ENCODE measurements at places on chromosomes 13 and 19. TPM values are rescaled to one million over a fixed set of nuclear protein-coding genes. Genes with fewer than 3 reads are reported as not detected.

Gene LILRA5
- total RNA-seq, result not detected

- H3K4me3 ChIP-seq, result no peak within 1 kb of the TSS
- no peak for DNase-seq
- H3K4me1 ChIP-seq, result no peaks in the 10 kb centered on the region
- H3K27ac ChIP-seq, result no peak within 1 kb of the TSS
- 0 out of 2 replicates have a peak, but pooled peaks cover 2% of the 10 kb centered on the region for H3K27me3 ChIP-seq
Observed at GRCh38 chr19:54312436-54313377, at the start of gene LILRA5. Gene LILRA5 (minus strand): TSS chr19:54313166. CDS start chr19:54313019, 147 bp downstream.

- DNase-seq, result no peak
- no peak overlapping the region for H3K27ac ChIP-seq
- no peaks in the 10 kb centered on the region for H3K27me3 ChIP-seq
- peaks cover 50% of the 10 kb centered on the region for H3K36me3 ChIP-seq
Observed at GRCh38 chr13:30924721-30925120, 7.7 kb upstream of the TEX26 start.

DNA sequence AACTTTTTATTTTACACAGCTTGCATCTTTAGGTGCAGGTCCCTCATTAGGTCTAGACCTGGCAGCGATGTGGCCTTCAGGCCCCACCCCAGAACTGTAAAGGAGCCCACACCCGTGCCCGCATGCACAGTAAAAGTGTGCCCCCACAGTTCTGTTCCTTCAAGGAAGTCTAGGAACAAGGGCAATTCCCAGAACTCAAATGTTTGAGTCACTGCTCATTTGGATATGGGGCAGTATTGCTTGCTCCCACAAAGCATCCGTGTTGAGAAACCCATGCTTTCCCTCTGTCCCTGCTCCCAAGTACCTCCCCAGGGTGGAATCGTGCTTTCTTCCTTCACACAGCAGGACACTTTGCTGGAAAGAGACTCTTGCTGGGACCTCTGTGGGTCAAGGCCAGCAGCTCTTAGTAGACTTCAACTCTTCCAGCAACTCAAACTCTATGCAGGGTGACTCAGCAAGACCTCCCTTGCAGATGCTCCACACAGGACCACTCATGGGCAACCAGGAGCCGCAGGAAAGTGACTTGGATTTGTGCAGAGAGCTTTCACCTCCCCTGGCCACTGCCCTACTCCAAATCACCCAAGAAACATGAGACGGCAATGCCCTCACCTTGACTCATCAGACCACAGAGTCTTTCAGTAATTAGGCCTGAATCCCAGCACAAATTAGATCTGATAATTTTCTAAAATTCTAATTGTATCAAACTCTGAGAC is 12.3 kb downstream of the SLC7A1 start:
- peaks cover 7% of the 10 kb centered on the region for H3K4me1 ChIP-seq
- peaks cover 12% of the 10 kb centered on the region for H3K36me3 ChIP-seq
- no peak overlapping the region for H3K4me3 ChIP-seq

GRCh38 chr13:113182046-113182445 is 23.6 kb downstream of the PROZ start:
- H3K27me3 ChIP-seq, result no peaks in the 10 kb centered on the region
- H3K36me3 ChIP-seq, result peaks cover 54% of the 10 kb centered on the region
- no peak for DNase-seq
- H3K4me1 ChIP-seq, result peaks cover 26% of the 10 kb centered on the region
- no peak overlapping the region for H3K4me3 ChIP-seq

- no peak overlapping the region for H3K27ac ChIP-seq
- no peaks in the 10 kb centered on the region for H3K4me1 ChIP-seq
- H3K27me3 ChIP-seq, result no peaks in the 10 kb centered on the region
- no peak for DNase-seq
Observed at GRCh38 chr13:113862191-113862930, 1.5 kb downstream of the GAS6 start.

DNA sequence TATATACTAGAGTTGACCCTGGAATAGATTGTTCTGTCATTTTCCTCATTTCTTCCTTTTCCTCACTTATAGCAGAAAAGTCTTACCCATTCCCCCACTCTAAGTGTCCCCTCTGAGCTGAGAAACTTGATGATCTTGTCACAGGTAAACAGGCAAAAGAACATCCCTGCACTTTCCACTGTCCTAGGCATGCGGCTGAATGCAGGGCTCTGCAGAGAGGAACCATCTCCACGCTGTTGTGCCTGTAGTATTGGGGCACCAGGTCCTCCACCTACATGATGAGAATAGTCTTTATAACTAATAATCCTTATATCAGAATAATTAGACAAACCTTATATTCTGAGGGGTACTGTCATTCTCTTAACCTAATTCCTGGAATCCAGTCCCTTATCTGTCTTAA is 211.3 kb downstream of the RBM26 start:
- no peak for DNase-seq
- H3K27me3 ChIP-seq, result no peaks in the 10 kb centered on the region
- H3K36me3 ChIP-seq, result no peaks in the 10 kb centered on the region
- no peak overlapping the region for H3K27ac ChIP-seq
- H3K4me3 ChIP-seq, result no peak overlapping the region

Gene ZFR2
- not detected for total RNA-seq

DNA sequence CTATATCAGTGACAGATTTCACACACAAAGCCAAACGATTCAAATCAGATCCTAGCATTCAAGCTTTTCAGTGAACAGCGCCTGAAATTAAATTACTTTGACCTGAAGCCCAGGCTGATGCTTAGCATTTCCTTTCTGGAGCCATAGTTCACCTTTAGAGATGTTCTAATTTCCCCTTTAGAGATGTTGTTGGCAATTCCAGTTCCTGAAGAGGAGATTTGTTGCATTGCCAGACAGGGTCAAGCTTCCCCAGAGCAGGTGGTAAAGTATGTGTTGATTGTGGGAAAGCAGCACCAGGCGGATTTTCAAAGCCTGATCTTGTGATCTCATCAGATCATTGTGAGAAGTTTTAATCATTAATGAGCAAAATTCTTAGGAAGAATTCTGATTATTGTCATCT is 609.8 kb upstream of the KLF12 start:
- DNase-seq, result no peak
- H3K4me1 ChIP-seq, result peaks cover 3% of the 10 kb centered on the region
- H3K27me3 ChIP-seq, result no peaks in the 10 kb centered on the region
- no peak overlapping the region for H3K4me3 ChIP-seq

DNA sequence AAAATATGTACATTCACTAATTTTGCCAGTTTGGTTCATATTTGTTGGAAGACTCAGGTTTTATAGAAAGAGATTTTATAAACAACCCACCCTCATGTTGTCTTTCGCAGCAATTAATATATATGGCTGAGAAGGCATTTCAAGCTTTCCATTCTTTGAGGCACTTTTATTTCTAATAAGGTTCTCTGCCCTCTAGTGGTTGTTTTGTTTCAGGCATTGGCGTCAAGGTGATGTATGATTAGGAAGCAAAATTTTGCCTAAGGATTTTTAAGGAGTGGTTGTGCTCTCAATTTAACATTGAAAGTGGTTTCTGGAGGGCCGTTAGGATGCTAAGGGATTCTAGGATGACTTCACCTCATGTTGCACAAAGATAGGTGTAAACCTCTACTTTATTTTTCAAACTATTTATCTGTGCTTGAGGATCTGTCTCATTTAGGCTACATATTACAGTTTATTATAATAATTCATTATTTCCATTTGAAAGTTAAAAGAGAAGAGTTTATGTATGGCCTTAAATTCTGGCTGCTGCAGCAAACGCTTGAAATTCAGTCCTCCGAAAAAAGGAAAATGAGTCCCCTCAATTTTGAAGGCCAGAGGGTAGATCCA is 35.9 kb downstream of the OXGR1 start:
- H3K4me3 ChIP-seq, result no peak overlapping the region
- no peaks in the 10 kb centered on the region for H3K36me3 ChIP-seq
- H3K4me1 ChIP-seq, result no peaks in the 10 kb centered on the region
- H3K27me3 ChIP-seq, result 0 out of 2 replicates have a peak, but pooled peaks cover 2% of the 10 kb centered on the region
- H3K27ac ChIP-seq, result no peak overlapping the region

Gene SIGLEC5
- not detected for total RNA-seq

DNA sequence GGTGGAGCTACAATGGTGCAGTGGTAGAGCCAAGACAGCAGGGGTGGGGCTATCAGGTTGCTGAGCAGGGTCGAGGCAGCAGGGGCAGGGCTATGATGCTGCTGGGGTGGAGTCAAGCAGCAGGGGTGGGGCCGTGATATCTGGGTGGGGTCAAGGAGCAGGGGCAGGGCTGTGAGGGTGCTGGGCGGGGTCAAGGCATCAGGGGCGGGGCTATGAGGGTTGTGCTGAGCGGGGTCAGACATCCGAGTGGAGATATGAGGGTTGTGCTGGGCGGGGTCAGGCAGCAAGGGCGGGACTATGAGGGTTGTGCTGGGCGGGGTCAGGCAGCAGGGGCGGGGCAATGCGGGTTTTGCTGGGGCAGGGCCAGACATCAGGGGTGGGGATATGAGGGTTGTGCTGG is 14.7 kb downstream of the HCN2 start:
- H3K27ac ChIP-seq, result no peak overlapping the region
- no peaks in the 10 kb centered on the region for H3K36me3 ChIP-seq
- DNase-seq, result no peak
- peaks cover 13% of the 10 kb centered on the region for H3K4me1 ChIP-seq
- no peaks in the 10 kb centered on the region for H3K27me3 ChIP-seq

GRCh38 chr19:39969681-39970424 is 1.1 kb upstream of the PSMC4 start:
- peak; percentile 59 for DNase-seq
- H3K4me3 ChIP-seq, result peak overlapping the region; percentile 71
- peaks cover 25% of the 10 kb centered on the region for H3K36me3 ChIP-seq
- peaks cover 15% of the 10 kb centered on the region for H3K4me1 ChIP-seq
- H3K27ac ChIP-seq, result peak overlapping the region; percentile 78

- no peaks in the 10 kb centered on the region for H3K27me3 ChIP-seq
- H3K4me3 ChIP-seq, result no peak overlapping the region
- peaks cover 3% of the 10 kb centered on the region for H3K4me1 ChIP-seq
- H3K36me3 ChIP-seq, result no peaks in the 10 kb centered on the region
- no peak overlapping the region for H3K27ac ChIP-seq
Observed at GRCh38 chr13:33028620-33029019, 12.4 kb downstream of the KL start.

Gene KIR2DL1
- not detected for total RNA-seq

Gene ZIM2
- 8.9 TPM for total RNA-seq

DNA sequence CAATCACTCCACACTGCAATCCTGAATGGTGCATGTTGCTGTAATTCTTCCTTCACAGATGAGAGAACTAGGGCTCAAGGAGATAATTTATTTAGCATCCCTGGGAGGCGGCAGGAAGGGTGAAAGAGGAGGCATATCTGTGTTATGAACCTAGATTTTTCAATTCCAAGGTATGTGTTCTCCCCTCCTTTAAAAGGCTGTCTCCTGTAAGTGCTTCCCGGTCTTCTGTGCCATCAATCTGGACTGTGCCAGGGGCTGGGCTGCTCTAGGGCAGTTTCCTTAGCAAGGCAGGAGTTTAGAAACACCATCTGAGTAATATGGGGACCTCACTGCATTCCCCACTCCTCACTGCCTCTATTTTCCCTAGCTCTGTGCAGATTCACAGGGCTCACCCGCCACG is 185.0 kb downstream of the RFC3 start:
- no peak overlapping the region for H3K27ac ChIP-seq
- DNase-seq, result no peak
- no peaks in the 10 kb centered on the region for H3K27me3 ChIP-seq
- no peaks in the 10 kb centered on the region for H3K4me1 ChIP-seq
- no peak overlapping the region for H3K4me3 ChIP-seq
- no peaks in the 10 kb centered on the region for H3K36me3 ChIP-seq

DNA sequence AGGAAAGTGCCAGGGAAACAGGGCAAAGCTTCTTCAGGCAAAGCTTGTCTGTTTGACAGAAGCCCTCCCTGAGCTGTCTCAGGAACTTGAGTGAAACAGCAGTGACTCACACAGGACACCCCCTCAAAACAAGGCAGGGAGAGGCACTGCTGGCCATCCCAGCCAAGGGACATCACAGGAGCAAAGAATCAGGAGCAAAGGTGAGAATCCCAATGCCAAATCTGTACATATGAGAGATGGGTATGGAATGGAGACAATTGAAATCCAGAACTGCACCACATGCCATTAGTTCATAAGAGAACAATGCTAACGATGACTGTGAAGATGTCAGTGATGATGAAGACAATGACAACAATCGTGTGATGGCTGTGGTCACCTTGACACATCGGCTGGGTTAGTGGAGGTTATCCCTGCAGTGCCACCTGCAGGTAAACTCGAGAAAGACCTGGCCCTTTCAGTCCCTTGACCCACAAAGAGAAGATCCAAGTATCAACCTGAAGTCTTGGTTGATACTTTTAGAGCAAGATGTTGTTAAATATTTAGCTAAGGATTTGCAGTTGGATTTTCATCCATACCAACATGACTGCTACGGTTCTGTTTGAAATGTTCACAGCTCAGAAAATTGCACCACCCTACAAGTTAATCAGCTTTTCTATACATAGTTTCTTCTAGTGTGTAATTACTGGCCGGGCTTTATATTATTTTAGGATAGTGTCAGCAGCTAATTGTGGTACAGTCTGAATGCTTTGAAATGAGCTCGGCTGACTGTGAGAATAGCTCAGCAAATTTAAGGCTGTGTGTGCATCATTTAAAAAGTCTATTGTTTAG is 42.0 kb upstream of the IPO5 start:
- no peak overlapping the region for H3K4me3 ChIP-seq
- no peak for DNase-seq
- no peaks in the 10 kb centered on the region for H3K36me3 ChIP-seq
- no peaks in the 10 kb centered on the region for H3K27me3 ChIP-seq
- H3K27ac ChIP-seq, result no peak overlapping the region
- H3K4me1 ChIP-seq, result no peaks in the 10 kb centered on the region

GRCh38 chr13:91405240-91405639 is 6.8 kb downstream of the GPC5 start:
- no peak overlapping the region for H3K27ac ChIP-seq
- H3K36me3 ChIP-seq, result no peaks in the 10 kb centered on the region
- no peaks in the 10 kb centered on the region for H3K27me3 ChIP-seq
- no peak for DNase-seq
- 0 out of 2 replicates have a peak, but pooled peaks cover 4% of the 10 kb centered on the region for H3K4me1 ChIP-seq
- H3K4me3 ChIP-seq, result no peak overlapping the region

Gene CALR
- total RNA-seq, result 960 TPM

GRCh38 chr13:45333977-45334922 is 6.7 kb downstream of the TPT1 start:
- DNase-seq, result no peak
- H3K27me3 ChIP-seq, result no peaks in the 10 kb centered on the region
- peaks cover 52% of the 10 kb centered on the region for H3K36me3 ChIP-seq
- peaks cover 37% of the 10 kb centered on the region for H3K4me1 ChIP-seq
- no peak overlapping the region for H3K4me3 ChIP-seq

DNA sequence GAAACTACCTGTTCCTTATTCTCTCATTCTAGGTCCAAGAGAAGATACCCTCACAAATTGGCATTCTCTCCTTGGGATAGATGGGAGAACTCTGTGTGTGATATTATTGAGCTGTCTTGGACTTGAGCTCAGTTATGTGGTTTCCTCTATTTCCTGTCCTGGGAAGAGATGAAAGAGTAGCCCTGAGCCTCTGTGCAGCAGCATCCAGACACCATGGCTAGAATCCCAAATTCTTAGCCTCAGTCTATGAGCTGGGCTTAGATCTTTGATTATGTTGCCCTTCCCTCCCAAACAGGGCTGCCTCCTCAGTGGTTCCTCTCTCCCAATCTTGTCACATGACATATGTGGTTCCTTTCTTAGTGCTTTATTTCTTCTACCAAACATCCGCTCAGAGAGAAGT is 290.7 kb downstream of the SPRY2 start:
- H3K27ac ChIP-seq, result peak overlapping the region; percentile 81
- DNase-seq, result peak; percentile 15
- H3K27me3 ChIP-seq, result no peaks in the 10 kb centered on the region
- H3K4me3 ChIP-seq, result no peak overlapping the region

Gene ZNF320
- total RNA-seq, result 15.3 TPM

Gene CPB2
- not detected for total RNA-seq

Data from SJCRH30 (cell line).